ENCODE measurements at places on chromosomes 5 and 9.

GRCh38 chr9:95497772-95498171 is 19.0 kb downstream of the PTCH1 start:
- DNase-seq = peak; percentile 70

DNA sequence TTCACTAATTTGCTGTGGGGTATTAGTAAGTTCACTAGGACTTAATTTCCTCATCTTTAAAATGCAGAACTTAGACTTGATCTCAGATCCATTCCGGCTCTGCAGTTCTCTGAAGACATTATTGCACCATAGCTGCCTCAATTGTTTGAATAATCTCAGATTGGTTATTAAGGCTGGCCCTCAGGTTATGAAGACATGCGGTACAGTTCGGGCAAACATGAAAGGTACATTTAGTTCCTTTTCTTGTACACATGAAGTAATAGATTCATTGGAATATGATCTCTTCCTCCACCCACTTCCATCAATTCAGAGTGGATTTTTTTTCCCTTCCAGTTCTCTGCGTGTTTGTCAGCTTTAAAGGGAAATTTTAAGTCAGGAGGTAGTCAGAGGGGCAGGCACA is 28.0 kb downstream of the ATP6V0E1 start:
- DNase-seq = no peak

DNA sequence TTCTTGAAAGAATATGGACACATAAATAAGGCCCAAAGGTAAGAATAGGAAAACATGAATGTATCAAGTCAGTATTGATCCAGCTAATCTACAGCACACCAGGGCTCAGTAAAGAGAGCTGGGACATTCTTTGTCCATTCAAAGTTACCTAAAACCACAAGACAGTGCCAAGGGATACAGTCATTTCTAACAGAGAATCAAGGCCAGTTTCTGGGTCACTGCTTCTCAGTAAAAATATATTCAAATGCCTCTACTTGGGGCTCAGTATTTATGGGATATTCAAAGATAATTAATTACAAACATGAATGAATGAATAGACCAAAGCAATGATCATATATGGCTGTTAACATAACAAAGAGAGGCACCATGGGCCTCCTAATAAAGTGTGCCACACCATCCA is 34.9 kb downstream of the MTMR12 start:
- no peak for DNase-seq

DNA sequence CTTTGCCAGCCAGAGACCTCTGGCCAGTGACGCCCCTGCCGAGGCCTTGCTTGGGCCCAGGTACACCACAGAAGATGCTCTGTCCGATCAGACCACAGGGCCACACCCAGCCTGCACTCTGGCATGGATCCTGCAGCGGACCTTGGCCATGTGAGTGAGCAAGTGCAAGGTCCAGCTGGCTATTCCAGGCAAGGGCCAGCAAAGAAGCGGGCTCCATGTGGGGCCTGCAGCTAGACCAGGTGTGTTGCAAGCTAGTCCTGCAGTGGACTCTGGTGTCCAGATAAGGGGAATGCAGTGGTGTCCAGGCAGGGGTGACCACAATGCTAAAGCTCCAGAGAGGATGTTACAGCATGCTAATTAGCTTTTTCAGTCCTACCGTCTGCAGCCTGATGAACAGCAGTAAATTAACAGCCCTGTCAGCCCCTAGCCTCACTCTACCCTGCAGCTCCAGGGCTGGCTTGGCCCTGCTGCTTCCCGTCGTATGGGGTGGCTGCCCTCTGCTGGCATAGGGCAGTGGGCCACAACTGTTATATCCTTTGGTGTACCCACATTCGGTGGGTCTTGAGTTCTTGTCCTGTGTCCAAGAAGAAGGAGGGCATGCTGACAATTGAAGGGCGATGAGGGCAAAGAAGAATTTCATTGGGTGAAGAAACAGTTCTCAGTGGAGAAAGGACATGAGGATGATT is 284.5 kb upstream of the POU5F2 start:
- DNase-seq = no peak

GRCh38 chr9:114423181-114423580 is 35.4 kb upstream of the AKNA start:
- DNase-seq = no peak

DNA sequence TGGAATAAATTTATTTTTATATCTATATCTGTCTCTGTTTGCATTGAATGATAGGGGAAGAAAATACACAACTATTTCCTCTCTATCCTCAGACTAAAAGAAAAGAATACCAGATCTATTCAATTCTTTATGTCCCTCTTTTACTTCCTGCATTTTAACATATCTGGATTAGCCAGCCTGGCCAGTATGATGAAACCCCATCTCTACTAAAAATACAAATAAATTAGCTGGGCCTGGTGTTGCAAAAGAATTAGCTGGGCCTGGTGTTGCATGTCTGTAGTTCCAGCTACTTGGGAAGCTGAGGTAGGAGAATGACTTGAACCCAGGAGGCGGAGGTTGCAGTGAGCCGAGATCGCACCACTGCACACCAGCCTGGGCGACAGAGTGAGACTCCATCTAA is 182.0 kb downstream of the LURAP1L start:
- no peak for DNase-seq

DNA sequence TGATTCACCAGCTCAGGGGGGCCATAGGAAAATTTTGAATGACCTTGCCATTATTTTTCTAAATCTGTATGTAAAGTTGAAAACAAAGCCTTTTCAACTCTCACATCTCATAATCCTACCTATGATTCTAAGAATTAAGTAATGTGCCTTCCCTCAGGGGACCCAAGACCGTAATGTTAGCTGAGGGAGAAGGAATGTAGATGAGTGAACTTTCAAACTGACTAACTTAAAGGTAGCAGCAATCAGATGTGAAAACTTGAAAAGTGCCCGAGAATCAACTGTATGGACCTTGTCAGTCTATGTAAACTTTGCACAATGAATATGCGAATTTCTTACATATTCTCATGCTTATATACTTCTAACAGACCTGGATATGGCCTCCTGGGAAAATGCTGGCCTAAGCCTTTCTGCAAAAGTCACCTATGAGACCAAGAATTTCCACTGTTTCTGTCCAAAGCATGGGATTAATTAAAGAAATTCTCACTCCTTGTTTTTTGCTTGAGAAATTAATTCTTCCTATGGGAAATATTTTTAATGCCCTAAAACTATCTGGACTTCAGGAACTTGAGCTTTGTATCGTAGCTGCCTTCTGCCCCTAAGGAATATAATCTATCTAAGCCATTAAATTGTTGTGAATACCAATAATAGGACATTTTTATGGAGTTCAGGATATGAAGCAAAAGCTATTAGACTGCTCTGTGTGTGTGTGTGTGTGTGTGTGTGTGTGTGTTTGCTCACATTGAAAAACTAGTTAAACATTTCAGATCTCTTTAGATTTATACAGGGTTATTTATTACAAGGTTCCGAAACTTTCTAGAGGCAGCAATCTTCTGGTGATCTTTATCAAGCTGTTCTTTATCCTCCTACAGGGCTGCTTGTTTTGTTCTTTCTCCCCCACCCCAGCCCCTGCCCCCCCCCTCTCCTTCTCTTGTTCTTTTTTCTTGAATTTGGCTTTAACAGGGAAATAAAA is 169.1 kb upstream of the CLINT1 start:
- DNase-seq = no peak

- no peak for DNase-seq
These were observed 8.7 kb downstream of the RANBP6 start for GRCh38 chr9:6006749-6007057.

- DNase-seq = no peak
These were observed 100.2 kb upstream of the OTULINL start for GRCh38 chr5:14481349-14481748.

GRCh38 chr9:104143550-104143910 is 49.4 kb downstream of the SMC2 start:
- DNase-seq = no peak

DNA sequence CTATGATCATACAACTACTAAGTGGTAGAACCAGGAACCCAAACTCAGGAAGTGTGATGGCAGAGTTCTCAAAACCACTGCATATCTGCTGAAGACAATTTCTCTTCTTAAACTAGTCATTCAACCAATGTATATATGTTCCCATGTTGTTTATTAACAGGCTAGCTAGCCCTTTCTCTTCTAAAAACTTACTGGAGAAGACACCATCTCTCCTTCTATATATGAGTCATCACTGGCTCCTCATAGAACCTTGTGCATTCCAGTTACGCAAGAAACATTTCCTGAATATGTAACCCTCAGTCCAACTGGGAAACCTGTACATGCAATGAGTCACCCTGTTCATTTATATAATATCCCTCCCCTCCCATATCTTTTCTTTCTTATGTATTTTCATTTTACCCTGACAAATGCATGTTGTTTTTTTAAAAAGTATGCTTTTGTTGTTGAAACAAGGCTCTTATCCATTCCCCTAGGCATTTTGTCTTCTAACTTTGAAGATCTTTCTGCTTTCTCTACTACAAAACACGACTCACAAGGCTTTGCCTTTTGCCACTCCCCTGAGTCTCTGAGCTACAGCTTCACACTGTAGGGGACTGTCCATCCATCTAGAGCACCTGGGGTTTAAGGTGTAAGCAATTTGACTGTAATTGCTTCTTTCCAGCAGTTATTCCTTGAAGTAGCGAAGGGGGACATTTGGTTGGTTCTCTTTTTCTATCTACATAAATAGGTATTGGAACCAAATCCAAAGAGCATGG is 119.5 kb downstream of the ANXA1 start:
- DNase-seq = peak; percentile 65

DNA sequence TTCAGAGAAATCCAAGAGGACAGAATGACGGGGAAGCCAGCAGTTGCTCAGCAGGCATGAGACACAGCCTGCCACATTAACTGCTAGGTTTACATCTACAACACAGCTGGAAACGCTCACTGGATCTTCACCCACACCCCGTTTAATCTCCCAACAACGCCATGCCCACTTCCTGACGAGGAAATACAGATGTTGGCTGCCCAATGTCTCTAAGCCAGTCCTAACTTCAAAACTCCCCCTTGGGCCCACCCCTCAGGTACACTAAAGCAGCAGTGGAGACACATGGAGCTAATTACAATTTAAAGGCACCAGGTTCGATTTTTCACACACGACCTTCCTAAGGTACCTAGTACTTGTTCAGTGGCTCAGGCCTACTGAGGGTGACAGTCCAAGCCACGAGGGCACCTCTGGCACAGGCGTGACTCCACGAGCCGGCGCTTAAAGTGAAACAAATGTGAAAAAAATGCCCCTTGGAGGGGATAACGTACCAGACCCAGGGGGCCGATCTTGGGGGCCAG is 904 bp downstream of the RPL12 start:
- DNase-seq = no peak

DNA sequence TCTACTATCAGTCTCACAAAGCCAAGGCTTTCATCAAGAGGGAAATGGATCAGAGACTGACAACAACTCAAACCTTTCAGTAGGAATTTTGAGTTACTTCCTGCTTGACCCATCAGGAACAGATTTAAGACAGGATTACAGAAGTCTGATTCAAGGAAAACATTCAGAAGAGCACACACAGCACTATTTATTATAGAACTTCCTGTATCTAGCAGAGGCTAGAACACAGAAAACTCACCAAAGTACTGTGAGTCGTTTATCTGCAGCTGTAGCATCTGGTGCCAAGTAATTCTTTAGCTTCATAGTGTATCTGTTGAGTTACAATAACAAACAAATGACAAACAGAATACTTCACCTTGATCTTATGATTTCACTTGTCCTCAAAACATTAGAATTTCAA is 13.8 kb downstream of the LEAP2 start:
- DNase-seq = no peak

- peak; percentile 53 for DNase-seq
These were observed 4.0 kb upstream of the MYORG start for GRCh38 chr9:34380511-34381315.

- no peak for DNase-seq
These were observed 118.7 kb downstream of the PJA2 start for GRCh38 chr5:109291090-109291489.

DNA sequence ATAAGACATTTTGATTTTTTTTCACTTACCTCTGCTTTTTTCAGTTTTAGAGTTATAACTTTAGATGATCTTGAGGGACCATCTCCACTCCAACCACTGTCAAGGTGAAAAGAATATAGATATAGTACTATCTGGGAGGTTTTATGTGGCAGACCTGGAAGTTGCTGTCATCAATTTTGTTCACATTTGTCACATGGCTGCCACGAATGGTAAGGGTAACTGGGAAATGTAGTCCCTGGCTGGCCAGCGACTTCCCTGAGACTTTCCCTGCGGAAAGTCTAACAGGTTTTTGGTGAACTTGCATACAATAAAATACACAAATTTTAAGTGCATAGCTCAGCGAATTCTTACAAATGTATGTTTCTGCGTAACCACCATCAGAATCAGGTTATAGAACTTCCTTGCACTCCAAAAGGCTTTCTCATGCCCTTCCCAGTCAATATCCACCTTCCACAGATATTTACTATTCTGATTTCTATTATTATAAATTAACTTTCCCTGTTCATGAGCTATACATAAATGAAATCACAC is 121.5 kb downstream of the MAT2B start:
- no peak for DNase-seq

- DNase-seq = no peak
These were observed 92.7 kb downstream of the VCAN start for GRCh38 chr5:83564069-83564749.

DNA sequence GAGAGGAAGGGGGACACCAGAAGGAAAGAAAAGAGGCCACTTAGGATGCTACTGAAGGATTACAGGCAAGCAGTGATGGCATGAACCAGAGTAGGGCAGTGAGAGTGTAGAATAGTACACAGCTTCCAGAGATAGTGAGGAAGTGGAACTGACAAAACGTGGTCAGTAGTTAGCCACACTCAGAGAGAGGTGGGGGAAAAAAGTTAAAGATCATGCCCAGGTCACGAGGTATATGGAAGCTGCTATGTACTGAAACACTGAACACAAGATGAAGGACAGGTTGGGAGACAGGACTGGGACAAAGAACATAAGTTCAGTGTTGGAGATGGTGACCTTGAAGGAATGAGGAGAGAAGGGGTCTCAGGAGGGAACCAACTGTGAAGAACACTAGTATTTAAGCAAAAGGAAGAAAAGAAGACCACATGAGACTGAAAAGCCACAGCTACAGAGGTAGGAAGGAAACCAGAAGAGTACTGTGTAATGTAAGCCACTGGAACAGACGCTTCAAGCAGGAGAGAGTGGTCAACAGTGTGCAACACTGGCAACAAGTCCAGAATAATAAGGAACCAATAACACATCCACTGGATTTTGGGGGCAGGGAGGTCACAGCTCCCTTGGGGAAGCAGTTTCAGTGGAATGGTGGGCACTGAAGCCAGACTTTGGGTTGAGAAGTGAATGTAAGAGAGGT is 45.5 kb downstream of the ELL2 start:
- DNase-seq = no peak

GRCh38 chr9:75889977-75890471 is 449 bp upstream of the PCSK5 start:
- peak; percentile 40 for DNase-seq

Measured in fibroblast of the conjunctiva (primary cell).